Lung (tissue), 17 donors: ENCODE measurements at places on chromosomes 5 and 9. TPM values are rescaled to one million over a fixed set of nuclear protein-coding genes. Genes with fewer than 3 reads are reported as not detected.

GRCh38 chr5:137995749-137996128, 37.1 kb downstream of the FAM13B start:
- H3K27ac ChIP-seq = no peak overlapping the region
- DNase-seq = no peak
- no peaks in the 10 kb centered on the region for H3K27me3 ChIP-seq
- peaks cover 10% of the 10 kb centered on the region for H3K36me3 ChIP-seq

DNA sequence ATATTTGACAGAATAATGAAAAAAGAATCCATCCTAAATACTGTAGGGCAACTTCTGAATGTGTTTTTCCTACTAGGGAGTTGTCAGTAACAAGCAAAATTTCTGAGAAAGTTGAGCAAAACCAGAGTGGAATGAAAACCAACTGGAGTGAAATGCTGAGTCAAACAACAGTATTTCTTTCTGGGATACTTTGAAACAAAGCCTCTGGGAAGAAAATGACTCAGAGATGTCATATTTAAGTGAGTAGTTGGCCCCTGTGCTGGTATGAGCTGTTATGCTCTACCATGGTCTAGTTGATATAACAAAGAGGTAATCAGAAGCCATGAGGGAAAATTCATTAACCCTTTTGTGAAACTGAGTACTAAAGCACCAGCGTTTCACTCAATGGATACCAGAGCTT, 372.1 kb upstream of the C9orf72 start:
- no peak overlapping the region for H3K27ac ChIP-seq
- H3K27me3 ChIP-seq = no peaks in the 10 kb centered on the region
- no peak for DNase-seq
- no peaks in the 10 kb centered on the region for H3K36me3 ChIP-seq
- H3K4me1 ChIP-seq = no peaks in the 10 kb centered on the region

- H3K27me3 ChIP-seq = no peaks in the 10 kb centered on the region
- H3K27ac ChIP-seq = peak overlapping the region; percentile 96
- H3K36me3 ChIP-seq = no peaks in the 10 kb centered on the region
- H3K4me1 ChIP-seq = peaks cover 15% of the 10 kb centered on the region
Observed at GRCh38 chr5:172748341-172748843, 22.6 kb downstream of the DUSP1 start.

DNA sequence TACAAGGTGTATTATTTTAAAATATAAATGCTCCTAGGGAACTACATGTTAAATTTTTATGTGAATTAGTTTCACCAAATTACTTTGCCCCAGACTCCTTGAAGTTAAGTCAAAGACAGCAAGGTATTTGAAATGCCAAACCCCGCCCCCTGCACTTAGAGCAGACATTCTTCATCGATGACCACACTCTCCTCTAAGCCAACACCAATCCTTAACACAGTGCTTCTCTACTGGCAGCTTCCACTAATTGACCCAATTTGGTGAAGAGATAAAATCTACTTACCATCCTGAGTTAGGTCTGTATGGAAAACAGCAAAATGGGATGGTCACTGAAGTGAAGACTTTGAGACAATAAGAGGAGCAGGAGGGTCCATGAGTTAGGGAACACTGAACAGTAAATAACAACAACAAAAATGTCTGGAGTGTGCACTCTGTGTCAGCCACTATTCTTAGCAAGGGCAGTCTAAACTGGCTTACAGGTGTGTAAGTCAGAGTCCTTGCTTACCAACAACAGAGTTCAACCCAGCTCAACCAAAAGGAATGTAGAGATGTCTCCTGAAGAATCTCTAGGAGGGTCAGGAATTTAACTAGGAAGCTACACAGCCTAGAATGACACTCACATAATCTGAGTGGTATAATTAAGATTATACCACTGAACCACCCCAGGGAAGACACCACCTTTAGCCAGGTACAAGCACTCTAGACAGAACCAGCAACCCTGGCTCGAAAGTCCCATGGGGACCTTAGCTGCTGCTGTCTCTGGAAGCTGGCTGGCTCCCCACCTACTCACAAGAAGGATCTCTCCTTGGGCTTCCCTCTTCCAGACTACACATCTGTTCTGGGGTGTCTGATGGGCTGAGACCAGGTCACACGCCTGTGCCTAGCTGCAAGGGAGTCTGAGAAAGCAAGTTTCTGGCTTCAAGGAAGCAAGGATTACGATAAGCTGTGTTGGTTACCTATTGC, 8.8 kb upstream of the UBE2QL1 start:
- no peaks in the 10 kb centered on the region for H3K36me3 ChIP-seq
- no peaks in the 10 kb centered on the region for H3K4me1 ChIP-seq
- H3K27me3 ChIP-seq = no peaks in the 10 kb centered on the region
- DNase-seq = no peak
- H3K4me3 ChIP-seq = no peak overlapping the region

The BDP1 gene
- 11.7 TPM for polyA plus RNA-seq

- DNase-seq = no peak
- H3K36me3 ChIP-seq = no peaks in the 10 kb centered on the region
- H3K27me3 ChIP-seq = peaks cover 57% of the 10 kb centered on the region
- no peak overlapping the region for H3K4me3 ChIP-seq
- H3K4me1 ChIP-seq = peaks cover 12% of the 10 kb centered on the region
Observed at GRCh38 chr5:43044181-43044914, 4.2 kb upstream of the ANXA2R start.

The SPINK4 gene
- not detected for polyA plus RNA-seq

DNA sequence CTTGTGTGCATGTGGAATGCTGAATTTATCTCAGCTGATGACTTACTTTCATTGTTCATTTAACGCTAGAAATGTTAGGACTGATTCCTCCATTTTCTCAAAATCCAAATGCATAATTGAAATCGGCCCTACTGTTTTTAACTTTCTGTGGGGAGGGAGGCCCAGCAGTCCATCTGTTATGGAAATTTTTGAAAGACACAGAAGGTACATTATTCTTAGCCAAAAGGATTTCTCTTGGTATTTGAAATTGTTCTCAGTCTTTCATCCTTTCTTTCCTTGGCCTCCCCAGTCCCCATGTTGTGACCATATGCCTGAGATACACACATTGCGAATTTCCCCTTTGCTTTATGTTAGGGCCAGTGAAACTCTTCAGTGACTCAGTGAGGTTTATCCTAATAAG, 549.9 kb downstream of the IRX1 start:
- no peaks in the 10 kb centered on the region for H3K4me1 ChIP-seq
- no peak overlapping the region for H3K27ac ChIP-seq
- no peaks in the 10 kb centered on the region for H3K36me3 ChIP-seq
- H3K27me3 ChIP-seq = no peaks in the 10 kb centered on the region

The MSX2 gene
- polyA plus RNA-seq = 1.2 TPM

The ROPN1L gene
- polyA plus RNA-seq = 12.0 TPM

GRCh38 chr5:129951039-129951438, 46.8 kb downstream of the CHSY3 start:
- H3K36me3 ChIP-seq = no peaks in the 10 kb centered on the region
- H3K27ac ChIP-seq = no peak overlapping the region
- no peak for DNase-seq
- no peaks in the 10 kb centered on the region for H3K27me3 ChIP-seq
